ENCODE measurements at places on chromosomes 13 and 19.
A peak's percentile ranks its signal among the peaks of the same experiment; 100 is the strongest.

GRCh38 chr13:76798037-76798436 lies 88.2 kb downstream of the KCTD12 start:
- DNase-seq, result no peak

DNA sequence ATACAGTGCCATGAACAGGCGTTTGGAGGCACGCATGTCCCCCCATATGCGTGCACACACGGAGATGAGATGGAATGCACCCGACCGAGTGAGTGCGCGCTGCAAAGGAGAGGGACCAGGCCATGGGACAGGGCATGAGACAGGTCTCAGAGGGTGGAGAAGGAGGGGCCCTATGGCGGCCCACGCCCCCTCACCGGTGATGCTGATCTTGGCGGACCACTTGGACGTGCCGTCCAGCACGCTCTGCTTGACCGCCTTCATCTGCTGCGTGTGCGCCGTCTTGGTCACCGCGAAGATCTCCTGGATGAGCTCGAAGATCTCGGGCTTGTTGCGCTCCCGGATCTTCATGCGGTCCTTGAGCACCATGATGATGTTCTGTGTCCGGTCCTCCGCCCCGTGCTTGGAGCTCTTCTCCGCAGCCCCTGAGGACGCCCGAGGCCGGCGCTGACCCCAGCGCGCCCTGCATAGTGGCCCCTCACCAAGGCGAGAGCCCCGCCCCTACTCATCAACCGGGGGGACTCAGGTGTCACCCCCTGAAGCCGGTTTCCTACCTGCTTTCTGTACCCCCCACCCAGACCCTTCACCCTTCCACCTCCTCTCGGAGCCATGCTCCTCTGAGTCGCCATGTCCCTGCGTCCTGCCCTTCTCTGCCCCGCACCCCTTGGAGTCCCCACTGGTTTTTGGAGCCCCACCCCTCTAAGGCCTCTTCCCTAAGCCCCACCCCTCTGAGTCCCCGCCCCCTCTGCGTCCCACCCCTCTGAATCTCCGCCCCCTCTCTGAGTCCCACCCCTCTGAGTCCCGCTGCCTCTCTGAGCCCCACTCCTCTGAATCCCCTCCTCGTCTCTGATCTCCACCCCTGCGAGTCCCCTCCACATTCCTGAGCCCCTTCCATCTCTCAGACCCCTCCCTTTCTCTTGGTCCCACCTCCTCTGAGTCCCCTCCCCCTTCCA lies 40.8 kb downstream of the UNC13A start:
- DNase-seq, result no peak

DNA sequence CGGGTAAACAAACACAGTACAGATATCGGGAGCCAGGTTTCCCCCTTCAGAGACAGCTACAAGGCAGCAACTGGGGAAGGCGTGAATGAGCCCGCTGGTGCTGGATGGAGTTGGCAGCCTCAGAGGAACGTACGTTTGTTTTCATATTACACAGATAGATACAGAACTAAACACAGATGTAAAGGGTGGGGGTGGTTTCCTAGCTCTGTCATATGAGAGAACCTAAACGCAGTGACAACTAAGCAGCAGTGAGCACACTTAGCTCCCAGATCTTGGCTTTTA lies 32.8 kb downstream of the MLLT1 start:
- no peak for DNase-seq

GRCh38 chr13:99075268-99076191 lies 97.7 kb upstream of the DOCK9 start:
- DNase-seq, result no peak

DNA sequence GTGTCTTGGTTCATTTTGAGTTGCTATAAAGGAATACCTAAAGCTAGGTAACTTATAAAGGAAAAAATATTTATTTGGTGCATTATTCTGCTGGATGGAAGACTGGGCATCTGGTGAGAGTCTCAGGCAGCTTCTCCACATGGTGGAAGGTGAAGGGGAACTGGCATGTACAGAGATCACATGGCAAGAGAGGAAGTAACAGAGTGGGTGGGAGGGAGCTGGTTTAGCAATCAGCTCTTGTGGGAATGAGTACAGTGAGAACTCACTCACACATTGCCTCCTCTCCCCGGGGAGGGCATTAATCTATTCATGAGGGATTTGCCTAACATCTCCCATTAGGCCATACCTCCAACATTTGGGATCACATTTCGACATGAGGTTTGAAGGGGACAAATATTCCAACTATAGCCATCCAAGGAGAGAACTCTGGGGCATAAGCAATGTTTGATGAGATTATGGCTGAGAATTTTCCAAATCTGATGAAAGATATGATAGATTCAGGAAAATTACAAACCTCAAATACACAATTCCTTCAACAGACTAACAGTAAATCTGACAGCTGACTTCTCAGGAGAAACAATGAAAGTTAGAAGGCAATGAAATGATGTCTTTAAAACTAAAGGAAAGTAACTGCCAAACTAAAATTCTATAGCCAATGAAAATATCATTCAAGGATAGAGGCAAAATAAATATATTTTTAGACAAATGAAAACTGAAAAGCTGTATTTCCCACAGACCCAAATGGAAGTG lies 52.5 kb downstream of the MTUS2 start:
- no peak for DNase-seq

DNA sequence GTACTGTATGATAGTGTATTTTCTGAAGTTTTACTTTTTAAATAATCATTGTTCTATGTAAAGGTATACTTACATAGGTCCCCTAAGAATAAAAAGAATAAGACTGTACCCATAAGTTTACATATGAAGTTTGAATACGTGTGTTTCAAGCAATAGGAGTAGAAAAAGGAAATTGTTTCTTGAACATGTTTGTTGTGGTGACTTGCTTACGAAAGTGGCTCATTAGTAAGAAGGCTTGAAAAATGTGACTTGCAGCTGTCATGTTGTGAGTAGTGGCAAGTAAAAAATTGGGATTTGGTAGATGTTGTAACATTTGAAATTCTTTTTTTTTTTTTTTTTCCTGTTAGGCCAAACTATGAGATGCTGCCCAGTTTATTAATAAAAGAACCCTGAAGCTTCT lies 203.3 kb downstream of the LMO7 start:
- no peak for DNase-seq

- no peak for DNase-seq
These were observed 60.0 kb upstream of the SPRY2 start for GRCh38 chr13:80400865-80401426.

DNA sequence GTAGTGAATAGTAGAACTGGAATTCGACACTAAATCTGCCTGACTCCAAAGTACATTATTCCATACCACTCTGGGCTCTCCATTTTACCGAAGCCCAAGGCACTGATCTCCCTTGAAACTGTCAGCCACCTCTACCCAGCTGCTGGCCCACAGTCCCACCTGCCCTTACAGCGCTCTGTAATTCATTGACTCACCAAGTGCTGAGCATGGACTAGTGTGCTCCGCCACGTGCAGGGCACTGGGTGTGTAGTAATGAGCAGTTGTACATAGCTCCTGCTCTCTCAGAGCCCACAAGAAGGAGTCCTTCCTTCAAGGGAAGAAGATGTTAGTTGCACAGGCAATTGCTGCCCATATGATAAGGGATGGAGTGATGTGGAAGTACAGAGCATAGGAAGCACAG lies 76.6 kb upstream of the SIAH3 start:
- no peak for DNase-seq

GRCh38 chr19:12777217-12778016 lies 2.1 kb upstream of the HOOK2 start:
- peak; percentile 81 for DNase-seq

DNA sequence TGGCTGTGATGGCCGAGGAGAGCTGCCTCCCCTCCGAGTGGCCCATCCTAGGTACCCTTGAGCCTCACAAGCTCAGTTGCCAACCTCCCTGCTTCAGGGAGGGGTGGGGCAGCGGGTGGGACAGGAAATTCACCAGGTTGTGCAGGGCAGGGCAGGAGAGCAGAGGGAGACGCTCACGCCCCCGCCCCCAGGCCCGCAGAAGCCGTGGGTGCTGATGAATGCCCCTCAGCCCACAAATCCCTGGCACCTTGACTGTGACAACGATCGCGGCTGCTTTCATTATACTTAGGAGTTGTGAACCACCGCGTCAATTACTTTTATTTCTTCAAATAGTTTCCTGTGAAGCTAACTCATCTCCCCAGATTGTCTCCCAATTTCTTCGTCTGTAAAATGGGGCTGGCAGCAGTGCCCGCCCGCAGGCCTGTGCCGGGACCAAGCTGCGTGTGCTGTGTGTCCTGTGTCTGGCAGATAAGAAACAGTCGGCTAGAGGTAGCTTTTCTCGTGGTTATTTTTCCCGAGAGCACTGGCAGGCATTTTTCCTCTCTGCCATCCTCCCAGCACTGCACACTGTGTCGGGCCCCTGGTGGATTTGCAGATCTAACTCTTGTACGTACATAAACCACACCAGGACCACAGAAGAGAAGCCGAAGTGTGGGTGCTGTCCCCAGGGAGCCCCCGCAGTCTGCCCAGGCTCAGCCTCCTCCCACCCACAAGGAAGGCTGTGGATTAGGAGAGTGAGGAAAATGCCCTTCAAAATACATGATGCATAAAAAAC lies 7.9 kb upstream of the RASA3 start:
- no peak for DNase-seq

GRCh38 chr13:94859278-94859691 lies 146.9 kb upstream of the SOX21 start:
- no peak for DNase-seq

GRCh38 chr13:70908795-70909194 lies 800.5 kb upstream of the KLHL1 start:
- DNase-seq, result no peak
